Dermis microvascular lymphatic vessel endothelial cell (primary cell): ENCODE measurements at places on chromosomes 16 and 17. TPM values are rescaled to one million over a fixed set of nuclear protein-coding genes. Genes with fewer than 3 reads are reported as not detected.

SLC2A4 gene
- 0.76 and 0.90 TPM in 2 replicates for total RNA-seq

RCVRN gene
- total RNA-seq = not detected in 2 replicates

KCNH4 gene
- total RNA-seq = under 0.01 and 0.13 TPM in 2 replicates

CYTH1 gene
- total RNA-seq = 15.4 and 22.9 TPM in 2 replicates

SLC9A5 gene
- 0.39 and 0.51 TPM in 2 replicates for total RNA-seq

NOD2 gene
- total RNA-seq = 0.26 and 1.0 TPM in 2 replicates

IGSF6 gene
- total RNA-seq = under 0.01 TPM in 1 of 2 replicates, not detected in the other

ABCA6 gene
- 2.2 and 7.5 TPM in 2 replicates for total RNA-seq

GLP2R gene
- total RNA-seq = under 0.01 TPM in 1 of 2 replicates, not detected in the other

MYO1D gene
- total RNA-seq = 56.5 and 84.6 TPM in 2 replicates

DNA sequence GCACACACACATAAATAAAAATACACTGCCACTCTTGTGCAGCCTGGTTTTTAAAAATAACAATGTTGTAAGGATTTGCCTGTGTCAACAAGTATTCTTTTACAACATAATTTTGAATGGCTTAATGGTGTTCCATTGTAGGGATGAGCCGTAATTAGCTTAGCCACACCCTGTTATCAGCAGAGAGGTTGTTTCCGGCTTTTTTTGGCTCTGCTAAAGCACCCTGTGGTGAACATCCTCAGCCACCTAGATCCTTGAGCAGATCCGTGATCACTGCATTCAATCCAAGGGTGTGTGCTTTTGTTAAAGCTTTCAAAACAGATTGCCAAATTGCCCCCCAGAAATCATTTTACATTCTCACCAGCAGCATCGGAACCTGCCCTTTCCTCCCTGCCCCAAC, 7.0 kb downstream of the KATNB1 start:
- DNase-seq = no peak

DNA sequence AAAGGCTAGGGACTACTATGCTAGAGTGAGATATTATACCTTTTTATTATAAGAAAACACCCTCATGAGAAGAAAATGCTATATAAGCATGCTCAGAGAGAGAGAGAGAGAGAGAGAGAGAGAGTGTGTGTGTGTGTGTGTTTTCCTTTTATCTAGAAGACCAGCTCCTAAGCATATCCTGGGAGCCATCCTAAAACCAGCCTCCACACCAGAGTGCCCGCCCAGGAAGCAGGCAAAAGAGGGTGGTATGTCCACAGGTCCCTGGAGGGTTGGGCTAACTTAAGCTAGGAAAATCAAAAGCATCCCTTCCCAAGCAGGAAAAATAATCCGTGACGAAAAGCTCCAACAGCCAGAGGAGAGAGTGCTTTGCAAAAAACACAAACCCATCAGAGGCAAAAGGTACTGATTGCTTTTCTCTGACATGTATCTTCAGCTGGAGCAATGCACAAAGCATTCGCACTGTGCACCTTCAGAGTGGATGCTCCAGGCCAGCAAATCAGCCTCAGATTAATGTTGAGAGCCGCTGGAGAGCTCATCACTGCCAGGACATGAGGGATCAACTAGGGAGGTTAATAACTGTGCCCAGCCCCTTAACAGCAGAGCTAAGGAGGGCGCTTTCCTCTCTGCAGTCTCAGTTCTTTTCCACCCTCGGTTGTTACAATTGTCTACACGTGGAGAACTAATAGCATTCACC, 125.1 kb downstream of the SLC39A11 start:
- no peak for DNase-seq

GRCh38 chr17:38745545-38745944, 2.6 kb downstream of the PCGF2 start:
- no peak for DNase-seq

DNA sequence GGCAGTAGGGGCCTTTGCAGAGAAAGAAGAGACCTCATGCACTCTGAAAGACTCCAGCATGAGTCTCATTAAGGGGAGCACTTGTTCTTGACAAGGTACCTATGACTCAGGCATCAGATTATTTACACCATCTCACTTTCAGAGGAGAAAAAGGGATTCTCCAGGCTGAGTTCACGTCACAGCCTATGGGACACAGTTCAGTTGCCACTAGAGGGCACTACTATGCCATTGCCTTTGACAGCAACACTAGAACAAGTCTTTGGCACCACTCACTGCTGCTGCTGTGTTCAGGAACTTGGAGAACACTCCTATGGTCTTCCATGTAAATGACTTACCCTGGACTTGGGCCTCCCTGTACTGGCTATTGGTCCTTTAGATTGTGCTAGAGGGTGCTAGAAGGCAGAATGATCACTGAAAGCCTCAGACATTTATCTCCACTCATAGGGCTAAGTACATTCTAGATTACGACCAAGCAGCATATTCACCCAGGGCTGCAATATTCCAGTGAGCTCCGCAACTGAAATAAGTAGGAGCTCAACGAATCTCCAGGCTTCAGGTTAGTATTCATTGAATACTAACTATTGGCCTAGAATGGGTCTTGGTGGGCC, 225.1 kb upstream of the CA10 start:
- DNase-seq = peak; percentile 84

DNA sequence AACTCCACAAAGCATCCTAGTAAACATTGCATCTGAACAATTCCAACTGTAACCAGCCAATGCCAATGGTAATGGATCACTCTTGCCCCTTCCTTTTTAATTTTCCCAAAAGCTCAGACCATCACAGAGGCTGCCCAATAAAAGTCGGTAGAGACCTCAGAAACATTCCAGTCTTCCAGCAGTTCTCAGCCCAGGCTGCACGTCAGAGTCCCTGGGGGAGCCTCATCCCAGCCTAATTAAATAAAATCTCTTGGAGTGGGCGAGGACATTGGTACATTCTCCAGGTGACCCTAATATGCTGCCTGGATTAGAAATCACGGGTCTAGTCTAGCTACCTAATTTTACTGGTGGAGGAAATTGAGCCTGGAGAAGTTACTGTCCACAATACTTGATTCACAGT, 117.1 kb upstream of the MYOCD start:
- no peak for DNase-seq

- DNase-seq = no peak
These were observed 171.1 kb downstream of the CDH11 start for GRCh38 chr16:64950731-64951130.

DNA sequence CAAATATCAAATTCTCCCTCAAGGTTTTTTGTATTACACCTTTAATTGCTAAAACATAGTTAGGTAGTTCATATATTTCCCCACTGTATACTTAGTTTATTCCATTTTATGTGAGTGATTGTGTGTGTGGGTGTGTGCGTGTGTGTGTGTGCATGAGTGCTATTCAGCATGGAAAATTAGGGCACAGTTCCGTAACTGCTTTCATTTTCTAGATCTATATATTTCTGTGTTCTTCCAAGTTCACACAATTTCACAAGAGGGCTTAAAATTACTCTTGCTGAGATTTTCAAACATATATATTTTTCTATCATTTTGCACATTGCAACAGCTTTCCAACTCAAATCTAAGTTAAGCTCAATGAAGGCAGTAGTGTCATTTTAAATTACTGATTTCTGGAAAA, 782.9 kb upstream of the SOX9 start:
- no peak for DNase-seq

- no peak for DNase-seq
These were observed 24.3 kb downstream of the ACSF3 start for GRCh38 chr16:89117975-89118289.

GRCh38 chr16:62280506-62280905, 244.3 kb upstream of the CDH8 start:
- no peak for DNase-seq

- peak; percentile 35 for DNase-seq
These were observed 2.0 kb downstream of the NCBP3 start for GRCh38 chr17:3843935-3844516.

DNA sequence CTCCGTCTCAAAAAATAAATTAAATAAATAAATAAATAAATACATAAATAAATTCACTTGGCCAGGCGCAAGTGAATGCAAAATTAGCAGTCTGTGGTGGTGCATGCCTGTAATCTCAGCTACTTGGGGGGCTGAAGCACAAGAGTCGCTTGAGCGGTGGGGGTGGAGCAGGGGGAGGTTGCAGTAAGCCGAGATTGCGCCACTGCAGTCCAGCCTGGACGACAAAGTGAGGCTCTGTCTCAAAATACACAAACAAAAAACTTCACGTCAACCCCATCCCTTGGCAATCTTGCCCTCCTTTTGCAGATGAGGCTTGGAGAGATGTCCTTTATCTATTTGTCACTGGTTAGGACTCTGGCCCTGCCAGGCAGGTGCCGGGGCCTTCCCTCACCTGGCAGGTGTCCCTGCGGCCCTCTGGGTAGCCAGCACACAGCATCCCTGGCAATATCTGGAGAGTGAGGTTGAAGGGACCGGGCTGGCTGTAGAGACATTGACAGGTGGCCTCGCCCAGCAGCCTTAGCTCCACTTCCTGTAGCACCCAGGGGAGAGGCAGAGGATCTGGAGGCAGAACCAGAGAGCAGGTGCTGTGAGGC, 4.4 kb downstream of the PRSS36 start:
- no peak for DNase-seq

DNA sequence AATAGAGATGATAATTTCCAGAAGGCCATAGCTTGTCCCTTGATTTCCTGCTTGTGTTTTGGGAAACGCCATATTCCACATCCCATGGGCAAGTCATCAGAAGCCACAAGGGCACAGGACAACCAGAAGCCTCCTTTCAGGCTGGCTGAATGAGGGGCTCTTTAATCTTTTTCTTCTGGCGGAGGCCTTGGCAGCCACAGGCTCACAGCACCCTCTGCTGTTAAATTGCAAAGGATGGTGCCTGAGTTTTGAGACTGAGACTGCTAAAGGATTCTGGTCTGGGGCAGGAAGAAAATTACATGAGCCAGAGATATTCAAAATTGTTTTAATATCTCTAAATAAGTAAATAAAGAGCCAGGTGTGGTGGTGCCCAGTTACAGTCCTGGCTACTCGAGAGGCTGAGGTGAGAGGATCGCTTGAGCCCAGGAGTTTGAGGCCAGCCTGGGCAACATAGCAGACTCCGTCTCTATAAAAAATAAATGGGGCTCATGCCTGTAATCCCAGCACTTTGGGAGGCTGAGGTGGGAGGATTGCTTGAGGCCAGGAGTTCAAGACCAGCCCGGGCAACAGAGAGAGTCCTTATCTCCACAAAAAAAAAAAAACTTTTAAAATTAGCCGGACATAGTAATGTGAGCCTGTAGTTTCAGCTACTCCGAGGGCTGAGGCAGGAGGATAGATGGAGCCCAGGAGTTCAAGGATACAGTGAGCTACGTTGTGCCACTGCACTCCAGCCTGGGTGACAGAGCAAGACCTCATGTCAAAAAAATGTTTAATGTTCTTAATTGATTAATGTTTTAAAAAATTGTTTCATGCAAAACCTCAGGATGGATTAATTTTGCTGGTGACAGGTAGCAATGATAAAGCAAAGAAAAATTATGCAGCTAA, 26.3 kb downstream of the AARSD1 start:
- DNase-seq = peak; percentile 67

GRCh38 chr16:29925105-29925756, 795 bp downstream of the KCTD13 start:
- DNase-seq = no peak

- DNase-seq = no peak
These were observed 8.7 kb upstream of the KCNH6 start for GRCh38 chr17:63514477-63514876.

DNA sequence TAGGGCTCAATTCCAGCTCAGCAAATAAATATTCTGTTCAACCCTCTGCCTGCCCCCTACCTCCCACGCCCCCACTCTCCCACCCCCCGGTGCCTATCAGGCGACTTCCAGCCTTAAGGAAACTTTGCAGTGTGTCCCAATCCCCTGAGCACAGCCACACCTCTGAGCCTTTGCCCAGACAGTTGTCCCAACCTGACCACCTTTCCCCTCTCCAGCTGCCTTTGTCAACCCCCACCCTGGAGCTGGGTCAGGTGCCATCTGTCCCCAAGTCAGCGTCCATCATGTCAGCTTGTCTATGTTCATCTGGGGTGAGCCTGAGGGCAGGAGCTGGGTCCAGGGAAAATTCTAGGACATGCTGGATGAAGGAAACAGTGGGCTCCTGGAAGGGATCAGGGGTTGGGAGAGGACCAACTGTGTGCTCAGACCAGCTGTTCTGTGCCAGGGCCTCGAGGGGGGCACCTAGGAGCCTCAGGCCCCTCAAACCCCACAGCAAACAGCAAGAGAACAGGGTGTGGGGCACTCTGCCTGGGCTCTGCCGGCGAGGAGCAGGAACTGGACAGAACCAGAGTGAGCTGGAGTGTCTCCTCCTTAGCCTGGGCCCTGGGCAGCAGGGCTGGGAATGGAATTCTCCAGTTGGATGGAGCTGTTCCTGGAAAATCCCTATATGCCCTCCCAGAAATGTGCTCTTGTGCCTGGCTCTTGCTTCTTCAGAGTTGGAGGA, 17.8 kb downstream of the CDH16 start:
- no peak for DNase-seq

GRCh38 chr17:39455919-39456318, 4.9 kb upstream of the MED1 start:
- no peak for DNase-seq

DNA sequence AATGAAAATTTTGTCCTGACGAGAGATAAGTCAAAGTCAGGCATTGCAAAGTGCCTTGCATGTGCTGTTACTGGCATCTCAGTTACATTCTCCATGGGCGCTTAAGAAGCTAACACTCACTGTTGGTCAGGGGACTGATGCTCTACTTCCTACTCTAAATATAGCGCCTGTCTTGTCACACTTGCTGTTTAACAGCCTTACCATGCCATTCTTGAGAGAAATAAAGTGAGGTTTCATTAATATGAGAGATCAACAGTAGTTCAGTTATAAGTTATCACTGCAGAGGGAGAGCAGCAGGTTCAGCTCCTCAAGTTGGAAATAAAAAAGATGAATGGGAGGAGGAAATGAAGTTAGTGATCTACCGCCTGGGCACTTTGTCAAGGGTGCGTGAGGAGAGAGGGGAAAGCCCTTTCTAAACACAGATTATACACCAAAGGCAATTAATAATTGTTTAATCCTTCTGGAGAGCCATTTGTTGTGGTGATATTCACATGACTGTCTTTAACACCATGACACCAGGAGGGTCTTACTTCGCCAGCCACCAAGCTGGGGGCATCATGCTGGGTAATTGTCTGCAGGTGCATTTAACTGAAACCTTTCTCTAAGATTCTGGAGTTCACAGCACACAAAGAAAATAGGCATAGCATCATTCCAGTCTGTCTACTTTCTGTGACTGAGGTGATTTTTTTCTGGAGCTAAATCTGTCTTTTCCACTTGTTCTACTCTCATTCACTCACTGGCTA, 568.7 kb upstream of the HSBP1 start:
- DNase-seq = no peak

- DNase-seq = no peak
These were observed 8.4 kb downstream of the SLC16A3 start for GRCh38 chr17:82237083-82237745.
